LHCN-M2 (cell line): ENCODE measurements at places on chromosomes 12 and 14.

GRCh38 chr12:92301356-92301755 lies 155.7 kb upstream of the BTG1 start:
- no peak for DNase-seq

DNA sequence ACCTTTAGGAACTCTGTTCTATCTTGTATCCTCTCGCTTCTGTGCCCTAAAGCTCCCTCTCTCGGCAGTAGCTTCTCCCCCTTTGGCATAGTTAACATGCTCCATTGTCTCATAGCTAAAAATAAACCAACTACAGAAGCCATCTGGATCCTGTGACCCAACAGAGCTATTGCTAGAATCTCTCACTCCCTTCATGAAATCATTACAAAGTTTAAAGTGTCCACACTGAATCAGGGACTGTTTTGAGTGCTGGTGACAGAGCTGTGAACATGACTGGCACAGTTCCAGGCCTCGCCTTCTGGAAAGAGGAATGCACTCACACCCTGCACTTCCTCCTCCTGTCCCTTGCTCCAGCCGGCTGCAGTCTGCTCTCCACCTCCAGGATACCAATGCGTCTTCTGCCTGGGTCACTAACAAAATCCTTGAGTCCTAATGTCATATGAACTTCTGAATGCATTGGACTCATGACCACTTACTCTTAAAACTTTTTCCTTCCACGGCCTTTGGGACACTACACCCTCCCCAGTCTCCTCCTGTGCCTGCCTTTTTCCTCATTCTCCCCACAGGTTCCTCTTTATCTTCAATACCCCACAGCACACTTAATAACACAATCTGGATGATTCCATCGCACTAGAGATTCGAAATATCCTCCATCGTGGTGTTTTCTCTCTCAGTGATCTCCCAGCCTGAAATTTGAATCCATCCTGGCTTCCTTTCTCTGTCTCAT lies 13.2 kb downstream of the PLBD1 start:
- peak; percentile 12 for DNase-seq

- DNase-seq: no peak
Observed at GRCh38 chr14:69937367-69938081, 58.3 kb downstream of the SMOC1 start.

DNA sequence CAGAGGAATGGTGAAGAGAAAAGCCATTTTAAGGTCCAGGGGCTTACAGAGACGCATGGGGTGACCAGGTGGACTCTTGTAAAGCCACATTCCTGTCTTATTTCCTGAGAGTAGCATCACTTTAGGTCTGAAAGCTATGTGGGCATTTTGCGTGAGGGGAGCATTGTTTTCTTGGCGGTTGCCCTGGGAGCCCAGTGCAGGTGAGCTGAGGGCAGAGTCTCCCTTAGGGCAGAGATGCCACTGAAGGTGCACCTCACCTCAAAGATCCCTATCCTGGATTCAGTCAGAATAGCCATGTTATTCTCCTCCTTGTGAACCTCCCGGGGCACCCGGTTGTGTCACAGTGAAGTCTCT lies 12.4 kb downstream of the GLRX5 start:
- no peak for DNase-seq

- no peak for DNase-seq
Observed at GRCh38 chr12:132066345-132066685, 77.8 kb downstream of the DDX51 start.

DNA sequence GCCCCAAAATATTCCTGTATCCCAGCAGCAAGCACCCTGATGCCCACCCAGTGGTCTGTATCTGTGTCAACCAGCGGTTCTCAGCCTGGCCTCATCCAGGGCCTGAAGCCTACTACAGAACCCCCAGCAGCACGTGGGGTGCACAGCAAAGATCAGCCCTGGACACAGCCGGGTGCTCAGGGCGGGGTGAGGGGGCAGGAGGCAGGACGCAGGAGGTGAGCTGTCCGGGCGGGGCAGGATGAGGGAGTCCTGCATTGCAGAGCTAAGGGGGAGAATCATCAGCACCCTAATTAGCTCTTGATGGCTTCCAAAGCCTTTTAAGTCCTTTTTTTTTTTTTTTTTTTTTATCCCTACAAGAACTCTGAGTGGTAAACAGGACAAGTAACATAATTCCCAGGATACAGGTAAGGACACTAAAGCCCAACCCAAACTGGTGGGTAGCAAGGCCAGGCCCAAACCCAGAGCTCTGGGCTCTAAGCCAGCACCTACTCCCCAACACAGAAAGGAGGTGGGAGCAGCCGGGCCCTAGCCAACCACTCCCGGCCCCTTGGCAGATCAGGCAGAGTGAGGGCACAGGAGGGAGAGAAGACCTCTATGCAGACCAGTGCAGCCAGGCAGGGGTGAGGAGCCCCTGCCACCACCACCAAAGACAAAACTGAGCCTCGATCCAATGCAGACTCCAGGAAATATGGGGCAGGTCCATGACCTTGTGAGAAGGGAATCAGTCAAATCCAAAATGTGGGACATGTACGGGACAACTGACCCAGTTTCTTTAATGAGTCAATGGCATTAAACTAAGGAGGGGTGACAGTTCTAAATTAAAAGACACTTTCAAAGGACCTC lies 32.3 kb upstream of the EIF5 start:
- no peak for DNase-seq

- DNase-seq: no peak
Observed at GRCh38 chr12:111093428-111094142, 173.2 kb upstream of the MYL2 start.

GRCh38 chr12:126295652-126296051 lies 1230.4 kb downstream of the AACS start:
- no peak for DNase-seq

GRCh38 chr14:86373886-86374285 lies 843.9 kb downstream of the FLRT2 start:
- DNase-seq: no peak

- peak; percentile 91 for DNase-seq
Observed at GRCh38 chr14:64654246-64654900, 49.9 kb upstream of the PLEKHG3 start.

- DNase-seq: no peak
Observed at GRCh38 chr12:77437206-77437605, 371.8 kb upstream of the E2F7 start.

GRCh38 chr14:31122921-31123320 lies 84.7 kb downstream of the HECTD1 start:
- DNase-seq: no peak

GRCh38 chr14:97687944-97688630 lies 890.9 kb downstream of the VRK1 start:
- no peak for DNase-seq

DNA sequence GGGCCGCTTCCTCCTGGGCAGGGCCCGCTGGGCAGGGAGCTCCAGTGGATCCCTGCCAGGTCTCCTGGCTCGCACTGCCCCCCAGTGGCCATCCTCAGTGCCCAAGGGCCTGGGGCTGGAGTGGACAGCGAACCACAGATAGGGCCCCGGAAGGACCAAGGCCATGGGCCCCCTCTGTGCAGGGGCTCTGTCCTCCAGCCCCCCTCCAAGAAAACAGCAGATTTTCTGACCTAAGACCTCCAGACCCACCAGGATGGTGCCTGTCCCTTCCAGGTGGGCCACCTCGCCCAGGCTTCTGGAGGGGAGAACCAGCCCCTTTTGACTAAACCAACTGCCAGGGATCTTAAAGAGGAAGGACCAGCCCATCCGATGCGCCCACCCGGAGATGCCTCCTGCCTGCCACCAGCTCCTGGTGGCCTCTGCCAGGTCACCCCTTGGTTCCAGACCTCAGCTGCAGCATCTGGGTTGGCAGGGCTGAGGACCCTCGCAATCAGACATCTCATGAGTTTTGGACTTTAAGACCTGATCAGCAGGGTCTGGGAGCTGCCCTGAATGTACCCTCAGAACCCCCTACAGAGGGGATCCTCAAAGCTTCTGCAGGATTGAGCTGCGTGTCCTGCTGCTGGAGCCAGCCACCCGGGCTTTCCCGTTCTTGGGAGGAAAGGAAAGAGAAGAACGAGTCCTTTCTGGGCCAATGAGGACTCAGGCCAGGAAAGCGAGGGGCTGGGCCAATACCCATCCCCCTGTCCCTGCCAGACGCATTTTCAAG lies 325.8 kb upstream of the DIO3 start:
- DNase-seq: peak; percentile 3

DNA sequence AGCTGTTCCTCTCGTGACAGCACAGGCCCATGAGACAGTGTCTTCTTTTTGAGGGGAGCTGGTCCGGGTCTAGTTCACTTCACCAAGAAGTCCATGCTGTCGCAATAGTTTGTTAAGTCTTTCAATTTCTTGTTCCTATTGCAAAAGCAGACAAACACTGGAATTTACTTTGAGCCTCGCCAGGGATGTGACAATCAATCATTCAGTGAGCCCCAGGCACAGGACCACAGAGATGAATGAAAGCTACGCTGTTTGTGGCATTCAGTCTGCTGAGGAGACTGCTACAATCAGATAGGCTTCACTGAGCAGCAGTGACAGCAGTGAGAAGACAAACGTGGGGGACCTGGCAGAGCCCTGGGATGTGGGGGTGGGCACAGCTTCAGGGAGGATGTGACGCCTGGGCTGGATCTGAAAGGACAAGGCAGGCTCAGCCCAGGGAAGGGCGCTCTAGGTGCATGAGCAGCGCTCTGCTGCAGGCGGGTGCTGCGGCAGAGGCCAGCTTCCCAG lies 35.5 kb downstream of the TCTN1 start:
- DNase-seq: no peak

GRCh38 chr12:104790296-104791125 lies 167.6 kb downstream of the SLC41A2 start:
- no peak for DNase-seq

- DNase-seq: peak; percentile 43
Observed at GRCh38 chr14:50318031-50318626, 6.0 kb downstream of the DMAC2L start.

- DNase-seq: no peak
Observed at GRCh38 chr12:47855502-47855901, 35.8 kb upstream of the HDAC7 start.

DNA sequence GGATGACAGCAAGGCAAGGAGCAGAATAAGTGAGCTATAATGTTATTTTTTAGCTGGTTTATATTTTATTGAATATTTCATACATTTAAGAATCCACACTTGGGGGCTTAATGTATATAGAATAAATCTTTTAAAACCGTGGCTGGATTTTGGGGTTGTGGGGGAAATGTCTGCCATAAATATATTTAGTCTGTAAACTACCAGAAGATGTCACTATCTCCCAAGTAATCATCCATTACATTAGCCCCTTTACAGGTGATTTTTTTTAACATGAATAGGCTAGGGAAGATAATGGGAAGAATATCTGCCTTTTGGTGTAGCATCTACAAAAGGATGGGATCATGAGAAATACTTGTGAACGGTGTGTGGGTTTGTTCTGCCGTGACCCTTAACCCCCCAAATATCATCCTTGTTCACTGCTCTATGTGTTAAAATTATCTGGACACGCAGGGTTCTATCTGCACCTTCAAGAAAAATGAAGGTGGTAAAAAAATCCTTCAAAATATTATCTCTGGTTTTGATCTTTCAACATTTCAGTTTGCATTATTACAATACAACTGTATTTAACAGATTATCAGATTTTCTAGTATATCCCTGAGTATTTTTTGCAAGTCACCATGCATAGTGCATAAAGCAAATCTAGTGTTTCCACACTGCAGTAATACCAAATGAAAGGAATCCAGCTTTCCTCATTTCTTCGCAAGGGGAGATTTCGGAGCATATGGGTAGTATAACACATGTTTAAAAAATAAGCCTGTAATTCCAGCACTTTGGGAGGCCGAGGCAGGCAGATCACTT lies 8.0 kb upstream of the SLC17A8 start:
- DNase-seq: peak; percentile 17

DNA sequence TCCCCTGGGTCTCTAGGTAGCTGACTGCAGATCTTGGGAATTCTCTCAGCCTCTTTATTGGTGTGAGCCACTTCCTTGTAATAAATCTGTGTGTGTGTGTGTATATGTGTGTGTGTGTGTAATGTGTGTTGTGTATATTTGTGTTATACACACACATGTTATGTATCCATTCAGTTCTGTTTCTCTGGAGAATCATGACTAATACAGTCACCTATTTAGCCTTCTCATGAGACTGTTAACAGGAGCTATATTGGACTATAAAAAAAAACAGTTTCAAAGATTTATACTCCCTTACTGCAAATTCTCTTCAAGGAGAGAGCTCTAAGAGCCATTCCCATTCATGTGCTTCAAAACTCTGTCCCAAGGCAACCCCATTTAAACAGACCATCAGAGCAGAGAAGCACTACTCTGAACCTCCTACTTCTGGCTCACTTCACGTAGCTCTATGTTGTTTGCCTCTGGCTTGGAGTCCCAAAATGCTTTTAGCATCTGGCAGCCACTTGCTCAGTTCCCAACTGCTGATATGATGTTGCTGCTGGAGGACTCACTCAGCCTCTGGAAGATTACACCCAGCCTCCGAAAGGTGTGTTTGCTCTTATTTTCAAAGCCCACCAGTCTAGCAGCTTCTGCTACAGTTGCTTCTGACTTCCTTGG lies 48.7 kb upstream of the KITLG start:
- DNase-seq: no peak

DNA sequence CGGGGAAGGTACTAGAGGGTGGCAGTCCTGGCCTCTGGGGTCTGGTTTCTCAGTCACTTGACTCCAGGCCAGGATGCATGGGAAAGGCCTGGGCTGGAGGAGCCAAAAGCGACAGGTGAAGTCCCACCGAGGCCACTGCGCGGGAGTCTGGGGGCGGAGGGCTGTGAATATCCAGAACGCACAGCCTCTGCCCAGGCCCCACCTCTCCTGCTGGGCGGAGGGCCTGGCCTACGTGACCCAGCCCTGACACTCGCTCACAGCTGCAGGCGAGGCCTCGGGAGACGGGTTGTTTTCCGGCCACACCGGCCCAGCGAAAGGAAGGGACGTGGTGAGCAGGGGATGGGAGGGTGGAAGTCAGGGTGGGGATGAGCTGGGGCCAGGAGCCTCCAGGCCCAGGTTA lies 91.2 kb downstream of the RFLNA start:
- DNase-seq: peak; percentile 82

GRCh38 chr14:90642244-90642717 lies 173.9 kb downstream of the TTC7B start:
- DNase-seq: no peak

- DNase-seq: no peak
Observed at GRCh38 chr12:2431810-2432209, 363.0 kb upstream of the FKBP4 start.

GRCh38 chr14:37091651-37092050 lies 80.8 kb downstream of the SLC25A21 start:
- DNase-seq: peak; percentile 62

GRCh38 chr14:24179961-24180796 lies 8.3 kb downstream of the REC8 start:
- peak; percentile 69 for DNase-seq

DNA sequence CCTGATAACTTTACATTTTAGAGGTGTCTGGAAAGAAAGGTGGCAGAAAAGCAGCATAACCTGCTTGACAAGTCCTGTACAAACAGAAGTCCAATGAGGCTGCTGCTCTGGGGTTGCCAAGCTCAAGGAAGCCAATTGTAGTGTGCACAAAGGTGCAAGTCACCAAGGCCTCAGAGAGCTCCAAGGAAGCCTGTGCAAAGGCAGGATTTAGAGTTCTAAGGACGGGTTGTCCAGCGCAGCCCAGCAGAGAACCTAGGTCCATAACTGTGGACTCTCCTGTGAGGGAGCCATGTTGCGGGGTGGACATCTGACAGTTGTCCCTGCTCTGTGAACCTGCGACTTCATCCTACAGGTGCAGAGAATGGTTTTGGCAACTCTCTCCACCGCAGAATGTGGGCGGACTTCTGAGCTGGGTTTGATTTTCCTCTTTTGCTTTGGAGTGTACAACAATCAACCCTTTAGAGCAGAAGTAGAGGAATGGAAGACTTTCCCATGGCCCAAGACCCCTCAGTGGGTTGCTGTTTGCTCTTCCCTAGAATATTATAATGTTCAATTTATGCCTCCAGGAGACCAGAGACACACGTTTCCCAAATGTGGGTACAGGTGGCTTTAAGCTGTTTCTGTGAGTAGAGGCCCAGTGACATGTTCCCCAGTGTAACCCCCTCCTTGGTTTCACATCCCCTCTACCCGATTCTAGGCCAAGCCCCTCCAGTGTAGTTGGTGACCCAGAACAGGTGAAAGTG lies 81.0 kb downstream of the ETV6 start:
- DNase-seq: no peak
